Ovary (tissue), 10 donors: ENCODE measurements at places on chromosomes 5 and 9.

- DNase-seq: no peak
Measured at GRCh38 chr9:73680831-73681230, 529.2 kb downstream of the ANXA1 start.

DNA sequence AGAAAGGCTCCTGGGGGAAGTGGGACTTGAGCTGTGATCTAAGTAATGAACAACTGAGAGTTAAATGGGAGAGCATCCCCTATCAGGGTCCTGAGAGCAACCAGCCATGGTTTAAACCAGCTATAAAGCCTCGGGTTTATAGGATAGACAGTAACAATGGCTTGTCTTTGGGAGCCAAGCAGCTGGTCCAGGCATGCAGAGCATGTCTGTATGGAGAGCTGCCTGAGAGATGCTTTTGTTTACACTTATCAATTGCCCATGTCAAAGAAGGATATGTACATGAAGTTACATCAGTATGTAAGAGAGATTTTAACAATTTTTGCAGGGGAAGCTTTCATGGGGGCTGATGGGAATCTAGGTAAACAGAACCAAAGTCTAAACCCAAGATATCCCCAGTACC, 4.4 kb downstream of the TGFBI start:
- DNase-seq: no peak

DNA sequence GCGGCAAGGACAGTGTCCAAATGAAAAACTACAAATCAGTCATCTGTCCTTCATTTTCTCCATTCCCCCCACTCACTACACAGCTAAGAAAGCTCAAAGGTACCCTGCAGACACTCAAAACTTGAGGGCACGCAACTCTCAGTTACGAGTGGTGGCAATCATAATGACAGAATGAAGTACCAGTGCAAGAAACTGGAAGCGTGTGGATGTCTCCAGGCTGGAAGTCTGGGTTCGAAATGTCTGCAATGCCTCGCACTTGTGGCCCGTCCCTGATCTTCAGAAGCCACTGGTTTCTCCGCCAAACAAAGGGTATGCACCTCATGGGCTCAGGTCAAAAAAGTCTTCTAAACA, 597 bp upstream of the CENPH start:
- DNase-seq: no peak

GRCh38 chr5:3124410-3124809, 372.9 kb upstream of the IRX2 start:
- DNase-seq: no peak

DNA sequence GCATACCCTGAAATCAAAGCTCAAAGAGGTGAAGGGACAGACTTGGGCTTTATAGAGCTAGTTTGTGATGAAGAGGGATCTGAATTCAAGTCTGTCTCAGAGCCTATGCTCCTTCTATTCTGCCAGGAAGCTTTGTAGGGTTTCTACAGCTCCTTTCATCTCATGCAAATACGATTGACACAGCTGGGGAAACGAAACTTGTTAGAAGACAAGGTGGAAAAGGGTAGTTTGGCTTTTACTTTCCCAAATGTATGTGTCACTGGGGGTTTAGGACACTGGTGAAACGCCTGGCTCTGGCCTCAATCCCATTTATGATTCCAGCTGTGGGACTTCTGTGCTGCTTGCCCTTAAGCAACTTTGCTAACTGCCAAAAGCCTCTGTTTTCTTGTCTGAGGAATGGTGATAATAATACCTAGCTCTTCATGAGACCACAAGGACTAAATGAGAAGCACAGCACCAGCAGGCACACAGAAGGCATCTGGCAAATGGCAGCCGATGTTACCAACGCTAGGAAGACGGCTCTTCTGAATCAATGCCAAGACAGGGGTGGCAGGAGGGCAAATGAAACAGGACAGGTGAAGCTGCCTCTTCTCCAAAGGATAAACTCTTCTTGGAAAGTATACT, 70.3 kb upstream of the EQTN start:
- DNase-seq: no peak
